Left colon (tissue), 2 donors: ENCODE measurements at places on chromosomes 6 and 20. TPM values are rescaled to one million over a fixed set of nuclear protein-coding genes. Genes with fewer than 3 reads are reported as not detected.

Gene ADGB
- 1.5 TPM for total RNA-seq

Gene ENPP5
- 3.5 TPM for total RNA-seq

Gene HLA-G
- not detected for total RNA-seq

Gene TFAP2D
- not detected for total RNA-seq

Gene ACSS2
- 343 TPM for total RNA-seq

Gene PPIL6
- 2.0 TPM for total RNA-seq

Gene SEL1L2
- not detected for total RNA-seq

Gene IYD
- 27.0 TPM for total RNA-seq

Gene MTFR2
- total RNA-seq = 3.1 TPM
